Dermis blood vessel endothelial cell (primary cell): ENCODE measurements at places on chromosomes 12 and 14. TPM values are rescaled to one million over a fixed set of nuclear protein-coding genes. Genes with fewer than 3 reads are reported as not detected.
A peak's percentile ranks its signal among the peaks of the same experiment; 100 is the strongest.

The ASPG gene
- under 0.01 TPM in 1 of 2 replicates, not detected in the other for total RNA-seq

- DNase-seq, result no peak
These were observed 176.2 kb downstream of the FBXL14 start for GRCh38 chr12:1418144-1418543.

The DIO2 gene
- total RNA-seq, result 0.51 TPM in 1 of 2 replicates, not detected in the other

- no peak for DNase-seq
These were observed at the start of gene NRXN3 for GRCh38 chr14:78170203-78170602. NRXN3 (plus strand) TSS chr14:78170373; CDS start chr14:78243094, 72,721 bp downstream.

- peak; percentile 84 for DNase-seq
These were observed 12.2 kb upstream of the TUBA1A start for GRCh38 chr12:49200919-49201594.

GRCh38 chr14:96567289-96567899, 65.2 kb downstream of the PAPOLA start:
- DNase-seq, result peak; percentile 65

The HSPB8 gene
- 3.4 and 5.1 TPM in 2 replicates for total RNA-seq

- peak; percentile 24 for DNase-seq
These were observed 19.6 kb downstream of the LGMN start for GRCh38 chr14:92728759-92729364.

GRCh38 chr14:22419620-22420019, 169.4 kb downstream of the DAD1 start:
- DNase-seq, result no peak

DNA sequence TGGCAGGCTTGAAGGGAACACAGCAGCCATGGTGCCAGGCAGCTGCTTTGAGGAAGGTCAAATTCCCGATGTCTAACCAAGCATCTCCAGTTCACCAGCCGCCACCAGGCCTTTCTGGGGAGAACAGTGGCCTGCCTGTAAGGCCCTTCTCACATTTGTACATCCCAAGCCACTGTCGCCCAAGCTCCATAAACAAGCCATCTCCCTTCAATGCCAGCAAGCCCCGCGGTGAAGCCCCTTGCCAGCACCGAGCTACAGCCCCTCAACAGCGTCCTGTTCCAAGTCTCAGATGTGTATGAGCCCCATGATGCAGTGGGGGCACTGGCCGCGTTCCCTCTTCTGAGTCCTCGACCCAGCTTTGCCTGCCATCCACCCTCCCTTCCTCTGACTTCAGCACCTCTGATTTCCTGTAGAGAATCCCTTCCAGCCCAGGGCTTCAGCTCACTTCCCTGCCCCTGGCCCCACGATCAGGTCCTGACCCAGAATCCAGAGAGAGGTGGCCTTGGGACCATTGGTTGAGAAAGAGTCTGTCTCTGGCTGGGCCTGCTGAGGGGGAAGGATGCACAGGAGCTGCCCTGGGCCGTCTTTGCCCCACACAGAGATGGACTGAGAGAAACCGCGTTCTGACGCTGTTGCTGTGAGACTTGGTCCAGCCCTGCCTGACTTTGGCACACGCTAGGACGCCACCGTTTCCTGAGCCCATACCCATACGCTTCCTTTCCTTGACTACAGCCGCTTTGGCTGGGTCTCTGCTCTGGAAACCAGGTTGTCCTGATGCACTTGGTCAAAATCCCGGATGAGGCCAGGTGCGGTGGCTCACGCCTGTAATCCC, 1.9 kb upstream of the MMP17 start:
- DNase-seq, result no peak

The GXYLT1 gene
- 25.2 and 44.2 TPM in 2 replicates for total RNA-seq

DNA sequence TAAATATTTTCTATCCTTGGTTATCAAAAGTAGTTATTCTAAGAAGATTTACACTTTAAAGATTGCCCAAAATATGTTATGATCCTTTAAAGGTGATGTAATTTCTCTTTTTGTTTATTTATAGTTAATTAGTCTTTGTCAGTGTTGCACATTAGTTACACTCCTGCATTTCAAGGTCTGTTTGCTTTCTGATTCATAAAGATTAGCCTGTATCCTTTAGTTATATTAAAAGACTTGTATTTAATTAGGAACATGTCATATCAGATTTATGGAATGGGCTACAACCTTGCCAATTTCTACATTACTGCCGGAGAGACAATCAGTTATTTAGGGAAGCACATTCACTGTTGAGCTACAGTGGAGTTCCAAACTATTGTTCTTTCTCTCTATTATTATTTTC, 3.5 kb downstream of the EPYC start:
- no peak for DNase-seq

GRCh38 chr14:56102941-56103340, 15.3 kb upstream of the PELI2 start:
- no peak for DNase-seq

GRCh38 chr14:33061667-33062325, 123.1 kb downstream of the NPAS3 start:
- no peak for DNase-seq

The CEP128 gene
- total RNA-seq, result 4.4 and 6.8 TPM in 2 replicates

The MANSC4 gene
- not detected in 2 replicates for total RNA-seq

DNA sequence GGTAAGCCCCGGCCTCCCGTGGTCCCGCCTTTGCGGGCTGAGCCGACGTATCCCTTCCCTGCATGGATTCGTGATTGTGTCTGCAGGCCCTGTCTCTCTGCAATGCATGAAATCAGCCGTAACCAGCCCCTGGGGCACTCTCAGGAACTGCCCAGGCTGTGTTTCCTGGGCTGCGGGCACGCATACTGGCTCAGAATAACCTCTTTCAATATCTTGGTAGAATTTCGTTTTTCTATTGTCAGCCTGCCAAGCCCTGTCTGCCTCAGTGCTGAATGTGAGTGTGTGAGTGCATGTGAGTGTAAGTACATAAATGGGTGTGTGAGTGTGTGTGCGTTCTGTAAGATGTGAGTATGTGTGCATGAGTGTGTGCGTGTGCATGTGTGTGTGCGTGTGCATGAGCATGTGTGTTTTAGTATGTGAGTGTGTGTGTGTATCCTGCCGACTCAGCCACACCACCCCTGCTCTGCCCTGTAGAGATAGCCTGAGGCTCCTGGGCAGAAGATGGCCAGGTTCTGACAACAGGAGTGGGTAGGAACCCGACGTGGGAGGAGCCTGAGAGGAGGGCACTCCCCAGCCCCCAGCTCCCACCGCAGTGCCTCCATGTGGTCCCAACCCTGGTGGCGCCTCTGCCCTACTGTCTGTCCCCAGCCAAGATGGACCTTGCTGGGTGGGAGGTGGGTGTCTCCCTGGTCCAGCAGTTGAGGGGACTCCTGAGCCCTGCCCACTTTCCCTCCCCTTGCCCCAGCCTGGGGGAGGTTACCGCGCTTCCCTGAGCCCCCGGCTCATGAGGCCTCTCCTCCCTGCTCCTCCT, 268.8 kb downstream of the ADGRD1 start:
- no peak for DNase-seq

GRCh38 chr12:92341065-92341668, 195.5 kb upstream of the BTG1 start:
- DNase-seq, result no peak

GRCh38 chr12:122148657-122149056, 25.4 kb downstream of the IL31 start:
- no peak for DNase-seq

DNA sequence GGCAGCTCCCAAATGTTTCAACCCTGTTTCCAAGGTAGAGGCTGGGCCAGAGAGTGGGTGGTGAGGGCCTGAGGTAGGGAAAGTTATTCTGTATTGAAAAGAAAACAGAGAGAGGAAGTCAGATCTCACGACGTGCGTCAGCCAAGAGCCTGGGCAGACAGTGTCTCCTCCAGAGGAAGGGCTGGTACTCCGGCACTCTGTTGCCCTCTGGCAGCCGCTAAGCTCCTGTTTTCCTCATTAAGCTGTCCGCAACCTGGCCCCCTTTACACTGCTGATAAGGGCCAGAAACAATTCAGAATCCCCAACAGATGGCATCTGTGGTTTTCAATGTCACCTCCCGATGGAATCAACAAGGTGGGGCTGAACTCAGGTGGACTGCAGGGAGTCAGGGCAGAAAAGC, 26.0 kb upstream of the LTBP2 start:
- peak; percentile 64 for DNase-seq

The RBP5 gene
- total RNA-seq, result 0.19 TPM in 1 of 2 replicates, not detected in the other

DNA sequence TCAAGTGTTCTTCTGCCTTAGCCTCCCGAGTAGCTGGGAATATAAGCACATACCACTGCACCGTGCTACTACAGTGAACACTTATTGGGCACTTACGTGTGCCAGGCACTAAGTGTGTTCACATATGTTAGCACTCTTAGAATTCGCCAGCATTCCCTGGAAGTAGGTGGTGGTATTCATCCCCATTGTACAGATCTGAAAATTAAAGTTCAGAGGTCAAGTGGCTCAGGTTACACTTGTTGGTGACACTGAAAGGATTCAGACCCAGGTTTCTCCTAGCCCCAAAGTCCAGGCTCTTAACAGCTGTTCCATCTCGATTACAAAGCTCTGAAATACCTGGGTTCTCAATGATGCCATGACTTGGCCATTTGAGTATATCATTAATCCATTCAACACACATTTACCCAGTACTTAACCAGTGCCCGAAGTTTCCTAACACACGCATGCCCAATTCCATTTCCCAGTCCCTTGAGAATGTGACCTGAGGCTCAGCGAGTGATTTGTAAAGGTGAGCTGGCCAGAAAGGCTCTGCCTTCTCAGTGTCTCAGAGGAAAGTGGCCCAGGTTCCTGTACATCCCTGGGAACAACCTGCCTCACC, 4.8 kb downstream of the MVK start:
- DNase-seq, result no peak

The NTF3 gene
- total RNA-seq, result 0.34 TPM in 1 of 2 replicates, not detected in the other

The DHRS4 gene
- total RNA-seq, result 36.4 and 42.9 TPM in 2 replicates

The STAB2 gene
- 3.7 and 4.6 TPM in 2 replicates for total RNA-seq

The PRPH gene
- total RNA-seq, result not detected in 2 replicates

The KCNJ8 gene
- 0.14 and 0.17 TPM in 2 replicates for total RNA-seq

DNA sequence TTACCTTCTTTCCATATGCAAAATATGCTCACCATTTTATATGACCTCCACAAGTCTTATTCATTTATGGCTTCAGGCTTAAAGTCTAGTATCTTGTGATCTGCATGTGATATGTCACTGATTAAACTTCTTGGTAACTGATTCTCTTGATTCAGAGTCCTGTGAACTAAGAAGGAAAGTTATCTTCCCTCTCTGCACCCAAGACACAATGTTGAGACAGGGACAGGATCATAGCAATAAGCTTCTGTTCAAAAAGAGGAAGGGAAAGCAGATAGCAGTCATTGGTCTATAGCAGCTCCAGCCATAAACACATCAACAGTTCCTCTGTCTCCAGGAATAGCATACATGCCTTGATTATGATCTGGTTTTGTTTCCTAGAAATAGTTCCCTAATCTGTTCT, 103.1 kb downstream of the UNC79 start:
- no peak for DNase-seq

The AQP2 gene
- not detected in 2 replicates for total RNA-seq

- no peak for DNase-seq
These were observed 134.2 kb downstream of the NTF3 start for GRCh38 chr12:5565933-5566599.

The POLR3B gene
- total RNA-seq, result 7.8 and 13.1 TPM in 2 replicates

GRCh38 chr12:121190523-121191031, 19.4 kb upstream of the P2RX4 start:
- peak; percentile 87 for DNase-seq

DNA sequence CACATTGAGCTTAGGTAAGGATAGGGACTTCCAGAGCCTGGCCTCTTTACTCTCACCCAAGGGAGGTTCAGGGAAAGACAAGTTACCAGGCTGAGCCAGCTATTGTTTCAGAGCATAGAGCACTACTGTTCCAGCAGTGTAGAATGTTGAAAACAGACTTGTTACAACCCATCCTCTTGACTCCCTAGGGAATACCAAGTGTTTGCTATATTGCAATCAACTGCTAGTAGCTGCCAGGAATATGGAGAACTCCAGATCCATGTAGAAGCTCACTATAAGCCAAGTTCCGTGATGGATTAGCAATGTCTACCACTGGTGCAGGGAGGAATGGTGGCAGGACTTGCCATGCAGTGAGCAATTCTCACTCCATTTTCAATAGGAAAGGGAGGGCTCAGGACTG, 199.8 kb upstream of the RBM19 start:
- no peak for DNase-seq

DNA sequence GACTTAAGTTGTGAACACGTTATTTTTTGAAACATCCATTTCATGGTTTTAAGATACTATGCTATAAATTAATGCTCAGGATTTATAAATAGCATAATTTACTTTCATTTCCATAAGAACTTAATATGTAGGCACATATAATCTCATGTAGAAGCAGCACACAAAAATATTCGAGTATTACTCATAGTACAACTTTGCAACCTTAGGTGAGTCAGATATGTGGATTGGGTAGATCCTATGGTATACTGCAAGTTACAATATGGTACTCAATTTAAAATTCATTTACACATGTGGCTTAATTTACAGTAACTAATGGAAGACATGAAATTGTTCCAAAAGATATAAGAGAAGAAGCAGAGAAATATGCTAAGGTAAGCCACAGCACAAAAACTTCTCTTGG, 26.0 kb downstream of the PSMA3 start:
- no peak for DNase-seq

DNA sequence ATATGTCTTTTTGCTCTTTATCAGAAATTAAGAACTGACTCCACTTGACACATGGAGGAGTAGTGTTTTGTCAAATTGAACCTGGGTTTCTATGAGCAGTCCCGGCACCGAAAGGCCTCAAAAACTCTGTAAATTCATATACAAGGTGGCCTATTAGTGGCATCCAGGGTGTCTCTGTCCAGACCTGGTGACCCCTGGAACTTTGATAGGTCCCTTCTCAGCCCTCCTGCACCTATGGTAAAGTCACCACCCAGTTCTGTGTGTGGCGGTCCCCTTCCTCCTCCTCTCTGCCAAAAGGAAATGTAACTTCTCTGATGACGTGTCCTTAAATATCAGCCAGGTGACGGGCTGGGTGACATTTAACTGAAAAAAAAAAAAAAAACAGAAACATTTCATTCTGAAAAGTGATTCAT, 204.0 kb upstream of the FOXN3 start:
- DNase-seq, result no peak
